ENCODE measurements at places on chromosomes 1 and 21.

GRCh38 chr1:84360316-84360715 is 38.0 kb upstream of the DNASE2B start:
- peak; percentile 24 for DNase-seq

DNA sequence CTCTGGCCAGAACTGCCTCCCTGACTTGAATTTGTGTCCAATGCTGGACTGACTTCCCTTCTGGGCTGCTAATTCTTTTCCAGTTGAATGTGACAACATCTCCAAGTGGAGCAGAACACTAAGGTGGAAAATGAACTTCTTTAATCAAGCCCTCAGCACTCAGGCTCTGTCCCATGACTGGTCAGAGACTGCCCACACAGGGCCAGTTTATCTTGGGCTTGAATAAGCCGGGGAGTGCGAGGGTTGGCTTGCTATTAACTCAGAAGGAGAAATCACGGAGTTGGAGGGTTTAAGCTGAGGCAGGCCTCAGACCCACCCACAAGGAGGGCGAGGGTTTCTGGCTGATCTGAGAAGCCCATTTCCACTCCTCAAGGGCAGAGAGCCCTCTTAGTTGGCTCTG is 12.4 kb downstream of the KCNA10 start:
- DNase-seq: no peak

DNA sequence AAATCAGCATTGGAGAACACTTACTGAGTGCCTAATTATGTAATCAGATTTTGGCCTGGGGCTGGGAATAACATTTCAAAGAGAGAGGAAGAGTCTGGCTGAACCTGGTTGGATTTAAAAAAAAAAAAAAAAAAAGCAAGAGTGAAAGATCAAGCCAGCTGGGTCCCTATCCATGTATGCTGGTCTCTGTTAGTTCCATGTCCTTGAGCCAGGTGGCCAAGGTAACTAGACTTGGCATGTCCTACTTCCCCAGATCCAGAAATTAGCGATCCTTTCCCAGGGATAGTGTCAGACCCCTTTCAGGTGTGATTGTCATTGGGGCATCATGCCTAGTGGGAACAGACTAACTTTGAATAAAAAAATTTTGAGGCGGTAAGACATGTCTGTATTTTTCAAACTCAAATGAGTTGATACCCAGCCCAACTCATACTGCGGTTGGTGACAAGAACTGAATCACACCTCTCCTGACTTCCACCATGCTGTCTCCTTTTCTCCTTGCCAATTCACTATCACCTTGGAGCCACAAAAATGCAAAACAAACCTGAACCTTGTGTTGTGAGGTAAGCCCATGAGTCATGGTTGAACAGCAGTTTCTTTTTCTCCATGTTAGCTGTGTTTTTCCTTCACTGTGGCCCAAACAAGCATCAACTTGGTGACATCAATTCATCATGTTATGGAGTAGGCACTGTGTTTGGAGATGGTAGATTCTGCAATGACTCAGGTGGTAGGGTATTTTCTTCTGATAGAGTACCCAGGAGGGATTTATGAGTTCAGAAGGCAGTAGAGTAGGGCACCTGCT is 24.5 kb upstream of the PPP2R5A start:
- no peak for DNase-seq

DNA sequence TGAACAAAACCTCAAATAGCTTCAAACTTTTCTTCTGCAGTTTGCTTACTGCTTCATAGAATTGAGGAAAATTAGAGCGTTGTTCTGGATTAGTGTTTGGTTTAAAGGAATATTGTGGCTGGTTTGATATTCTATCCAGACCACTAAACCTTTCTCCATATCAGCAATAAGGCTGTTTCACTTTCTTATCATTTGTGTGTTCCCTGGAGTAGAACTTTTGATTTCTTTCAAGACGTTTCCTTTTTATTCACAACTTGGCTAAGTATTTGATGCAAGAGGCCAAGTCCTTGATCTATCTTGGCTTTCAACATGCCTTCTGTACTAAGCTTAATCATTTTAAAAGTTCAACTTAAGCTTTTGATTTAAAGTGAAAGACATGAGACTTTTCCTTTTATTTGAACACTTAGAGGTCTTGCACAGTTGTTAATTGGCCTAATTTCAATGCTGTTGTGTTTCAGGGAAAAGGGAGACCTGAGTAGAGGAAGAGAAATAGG is 359.1 kb downstream of the S1PR1 start:
- DNase-seq: no peak

DNA sequence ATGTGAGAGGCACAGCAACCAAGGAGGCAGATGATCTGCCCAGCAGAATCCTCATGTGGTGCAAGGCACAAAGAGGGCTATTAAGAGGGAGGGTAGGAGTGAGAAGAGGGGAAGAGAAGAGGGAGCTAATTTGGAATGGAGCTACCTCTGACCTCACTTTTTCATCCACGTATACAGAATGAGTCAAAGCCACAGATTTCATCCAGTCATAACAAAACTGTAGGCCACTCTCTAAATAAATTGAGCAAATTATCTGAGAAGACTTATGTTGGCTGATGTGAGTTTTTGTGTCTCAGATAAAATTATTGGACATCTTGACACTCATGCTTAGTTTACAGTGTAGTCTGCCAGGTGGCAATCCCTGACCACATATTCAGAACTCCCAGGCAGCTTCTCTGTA is 325.6 kb downstream of the TTLL7 start:
- no peak for DNase-seq

GRCh38 chr1:37147906-37148305 is 113.6 kb upstream of the GRIK3 start:
- no peak for DNase-seq

Measured in OCI-M1 (cell line).